Foreskin melanocyte (primary cell): ENCODE measurements at places on chromosomes 2 and 18.
A peak's percentile ranks its signal among the peaks of the same experiment; 100 is the strongest.

GRCh38 chr2:99789849-99790248, 300.0 kb upstream of the REV1 start:
- no peak for DNase-seq

- no peak for DNase-seq
Observed at GRCh38 chr18:1510542-1511179, 606.0 kb downstream of the ADCYAP1 start.

GRCh38 chr2:150860301-150860700, 372.8 kb upstream of the RND3 start:
- no peak for DNase-seq

DNA sequence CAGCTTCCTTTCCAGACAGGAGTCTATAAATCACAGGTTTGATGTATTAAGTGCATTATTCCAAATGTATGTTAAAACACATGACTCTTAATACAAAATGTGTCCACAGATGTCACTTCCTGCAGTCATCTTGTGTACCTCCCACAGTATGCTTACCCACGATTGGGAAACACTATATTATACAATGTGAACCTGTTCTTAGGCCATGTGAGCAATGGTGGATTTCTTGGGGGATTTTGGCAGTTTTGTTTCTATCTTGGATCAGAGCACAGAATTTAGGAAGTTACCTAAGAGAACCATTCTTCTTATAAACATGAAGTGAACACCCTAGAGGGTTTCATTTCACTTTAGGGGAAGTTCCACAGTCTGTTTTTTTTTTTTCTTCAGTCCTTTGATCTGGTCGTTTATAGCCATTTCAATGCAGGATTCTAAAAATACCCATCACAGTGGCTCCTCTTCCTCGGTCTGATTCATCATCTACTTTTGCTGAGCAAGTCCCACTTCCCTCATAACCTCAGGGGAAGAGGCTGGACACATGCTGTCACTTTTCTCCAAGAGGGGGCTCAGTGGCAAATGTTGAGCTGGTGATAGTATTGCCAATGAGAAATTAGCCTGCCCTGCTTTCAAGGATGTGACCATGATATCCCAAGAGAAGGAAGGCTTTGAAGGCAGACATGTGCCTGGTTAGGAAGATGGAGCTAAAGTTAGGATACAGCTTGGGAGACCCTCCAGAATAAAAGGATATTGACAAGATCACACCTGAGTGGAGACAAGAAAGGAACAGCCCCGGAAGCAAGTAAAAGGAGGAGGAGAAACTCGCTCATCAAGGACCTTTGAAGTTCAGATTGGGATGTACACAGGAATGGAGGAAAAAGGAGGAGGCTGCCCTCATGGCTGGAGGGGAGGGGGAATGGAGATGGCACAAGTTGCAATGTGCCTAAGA, 22.6 kb downstream of the PLEK start:
- no peak for DNase-seq

DNA sequence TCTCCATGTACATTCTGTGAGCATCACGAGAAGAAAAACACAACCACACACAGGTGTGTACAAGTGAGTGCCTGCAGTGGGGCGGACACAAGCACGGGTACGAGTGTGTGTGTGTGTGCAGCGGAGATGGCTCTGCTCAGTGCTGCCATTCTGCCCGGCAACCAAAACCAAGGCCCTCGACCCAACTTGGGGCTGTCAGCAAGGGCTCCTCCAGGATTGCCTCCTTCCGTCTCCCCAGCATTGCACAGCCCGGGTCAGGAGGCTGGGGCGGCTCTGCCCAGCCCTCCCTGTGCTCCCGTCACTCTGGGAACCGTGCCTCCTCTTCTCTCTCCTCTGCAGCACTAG, 66.5 kb downstream of the PXDN start:
- no peak for DNase-seq

- DNase-seq = peak; percentile 41
Observed at GRCh38 chr18:21163647-21164547, 52.3 kb upstream of the ROCK1 start.

DNA sequence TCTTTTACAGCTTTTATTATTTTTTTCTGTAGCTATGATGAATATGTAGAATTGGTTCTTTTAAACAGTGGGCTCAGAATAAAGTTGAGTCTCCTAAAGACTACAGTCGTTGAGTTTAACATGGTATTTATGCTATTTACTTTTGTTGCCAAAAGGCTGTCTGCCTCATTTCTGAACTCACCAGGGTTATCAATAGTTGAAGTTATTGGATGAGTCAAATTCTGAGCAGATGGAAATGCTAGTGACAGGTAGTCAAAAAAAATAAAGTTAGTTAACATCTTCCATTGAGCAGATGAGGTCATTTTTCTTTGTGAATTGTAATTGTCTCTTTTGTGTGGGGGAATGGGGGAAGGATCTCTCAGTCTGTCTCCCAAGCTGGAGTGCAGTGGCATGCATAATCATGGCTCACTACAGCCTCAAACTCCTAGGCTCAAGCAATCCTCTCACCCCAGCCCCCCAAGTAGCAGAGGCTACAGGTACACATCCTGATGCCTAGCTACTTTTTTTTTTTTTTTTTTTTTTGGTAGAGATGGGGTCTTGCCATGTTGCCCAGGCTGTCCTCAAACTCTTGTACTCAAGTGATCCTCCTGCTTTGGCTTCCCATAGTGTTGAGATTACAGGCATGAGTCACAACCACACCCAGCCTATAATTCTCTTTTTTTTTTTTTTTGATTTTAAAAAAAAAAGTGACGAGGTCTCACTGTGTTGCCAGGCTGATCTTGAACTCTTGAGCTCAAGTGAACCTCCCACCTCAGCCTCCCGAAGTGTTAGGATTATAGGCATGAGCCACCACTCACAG, 8.9 kb downstream of the PAPOLG start:
- DNase-seq = no peak
